ENCODE measurements at places on chromosomes 11 and 22. TPM values are rescaled to one million over a fixed set of nuclear protein-coding genes. Genes with fewer than 3 reads are reported as not detected.

DNA sequence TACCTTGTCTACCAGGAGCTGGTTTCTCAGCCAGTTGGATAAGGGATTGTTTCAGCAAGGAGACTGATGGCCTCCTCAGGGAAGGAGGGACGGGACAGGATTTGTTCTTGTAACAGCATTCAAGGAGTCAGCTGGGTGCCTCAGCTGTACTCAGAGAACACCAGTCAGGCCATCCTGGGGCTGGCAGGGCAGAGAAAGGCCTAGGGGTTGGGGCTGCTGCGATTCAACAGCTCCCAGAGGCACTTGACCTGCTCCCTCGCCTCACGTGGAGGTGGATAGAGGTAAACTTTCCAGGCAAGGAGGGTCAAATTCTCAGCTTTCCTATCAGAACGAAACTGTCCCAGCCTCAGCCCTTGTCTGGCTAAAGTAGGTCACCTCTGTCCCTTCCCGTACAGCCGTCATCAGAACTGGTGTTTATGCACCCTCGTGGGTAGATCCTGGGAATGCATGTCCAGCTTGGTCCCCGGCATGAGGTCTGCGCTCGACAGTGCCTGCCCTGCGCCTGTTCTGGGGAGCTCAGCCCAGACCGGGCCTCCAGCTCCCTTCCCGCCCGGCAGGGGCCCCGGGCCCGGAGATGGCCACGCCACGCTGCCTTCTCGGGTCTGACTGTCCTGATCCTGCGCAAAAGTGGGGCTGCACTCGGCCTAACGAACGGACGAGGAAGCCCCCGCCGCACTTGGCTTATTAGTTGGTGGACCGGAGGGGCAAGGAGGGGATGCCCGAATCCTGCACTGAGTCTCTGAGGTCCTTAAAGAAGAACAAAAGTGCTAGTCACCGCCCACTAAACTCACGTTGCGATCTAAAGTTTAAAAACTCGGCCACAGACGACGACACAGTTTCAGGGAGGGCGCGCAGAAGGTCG, 762 bp upstream of the CCDC134 start:
- DNase-seq = peak; percentile 55
- no peaks in the 10 kb centered on the region for H3K27me3 ChIP-seq
- peaks cover 15% of the 10 kb centered on the region for H3K4me1 ChIP-seq
- H3K27ac ChIP-seq = peak overlapping the region; percentile 89

DNA sequence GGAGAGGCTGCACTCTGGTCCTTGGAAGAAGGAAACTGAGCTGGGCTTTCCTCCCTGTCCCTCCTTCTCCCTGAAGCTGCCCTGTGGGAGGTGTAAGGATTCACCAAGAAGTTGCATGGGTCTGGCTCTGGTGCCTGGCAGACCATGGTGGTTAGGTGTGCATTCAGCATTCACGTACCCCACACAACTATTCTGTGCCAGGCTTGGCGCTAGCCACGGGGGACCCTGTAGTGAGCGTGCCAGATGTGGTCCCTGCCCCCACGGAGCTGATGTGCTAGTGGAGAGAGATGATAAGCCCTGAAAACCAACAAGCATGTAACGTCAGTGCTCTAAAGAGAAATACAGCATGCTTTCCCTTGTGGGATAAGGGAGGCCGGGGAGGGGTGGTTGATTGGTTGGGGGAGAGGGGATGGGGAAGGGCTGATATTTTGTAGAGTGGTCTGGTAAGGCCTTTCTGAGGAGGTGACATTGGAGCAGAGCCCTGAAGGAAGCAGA, 48.9 kb downstream of the CD82 start:
- DNase-seq = no peak
- H3K27me3 ChIP-seq = no peaks in the 10 kb centered on the region
- H3K36me3 ChIP-seq = peaks cover 5% of the 10 kb centered on the region
- no peak overlapping the region for H3K27ac ChIP-seq
- H3K4me1 ChIP-seq = no peaks in the 10 kb centered on the region

The CBX7 gene
- total RNA-seq = 71.1 TPM

GRCh38 chr11:110287537-110287936, 8.9 kb downstream of the RDX start:
- H3K27ac ChIP-seq = no peak overlapping the region
- no peak overlapping the region for H3K4me3 ChIP-seq
- H3K27me3 ChIP-seq = no peaks in the 10 kb centered on the region
- H3K36me3 ChIP-seq = no peaks in the 10 kb centered on the region
- H3K4me1 ChIP-seq = no peaks in the 10 kb centered on the region

GRCh38 chr11:108818971-108819370, 154.1 kb downstream of the DDX10 start:
- no peak overlapping the region for H3K27ac ChIP-seq
- no peaks in the 10 kb centered on the region for H3K36me3 ChIP-seq
- no peaks in the 10 kb centered on the region for H3K4me1 ChIP-seq
- no peak for DNase-seq
- H3K4me3 ChIP-seq = no peak overlapping the region
- H3K27me3 ChIP-seq = no peaks in the 10 kb centered on the region

The ZNF143 gene
- total RNA-seq = 21.1 TPM

- no peak for DNase-seq
- no peak overlapping the region for H3K4me3 ChIP-seq
- no peak overlapping the region for H3K27ac ChIP-seq
These were observed 94.4 kb upstream of the LMO1 start for GRCh38 chr11:8357891-8358566.

The JHY gene
- 11.8 TPM for total RNA-seq
